DMS53 (cell line): ENCODE measurements at places on chromosomes 4 and X.

DNA sequence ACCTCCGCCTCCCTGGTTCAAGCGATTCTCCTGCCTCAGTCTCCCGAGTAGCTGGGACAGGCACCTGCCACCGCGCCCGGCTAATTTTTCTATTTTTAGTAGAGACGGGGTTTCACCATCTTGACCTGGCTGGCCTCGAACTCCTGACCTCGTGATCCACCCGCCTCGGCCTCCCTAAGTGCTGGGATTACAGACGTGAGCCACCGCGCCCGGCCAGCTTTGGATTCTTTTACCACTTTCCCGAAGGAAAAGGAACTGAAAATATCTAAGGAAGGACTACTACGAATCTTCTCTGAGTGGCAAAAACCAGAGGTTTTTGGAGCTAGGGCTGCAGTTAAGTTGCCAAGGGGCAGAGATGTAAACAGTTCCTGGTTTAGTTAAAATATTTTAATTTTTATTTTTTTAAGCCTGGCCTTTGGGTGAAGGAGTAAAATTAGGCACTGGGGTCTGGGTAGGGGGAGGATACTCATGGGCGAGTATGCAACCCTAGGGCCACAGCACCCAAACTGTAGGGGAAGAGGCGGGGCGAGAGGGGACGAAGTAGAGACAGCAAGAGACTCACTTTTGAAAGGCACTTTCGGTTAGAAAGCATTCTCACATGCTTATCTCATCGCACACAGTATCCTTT is 525 bp upstream of the CISD2 start:
- peak; percentile 63 for DNase-seq

DNA sequence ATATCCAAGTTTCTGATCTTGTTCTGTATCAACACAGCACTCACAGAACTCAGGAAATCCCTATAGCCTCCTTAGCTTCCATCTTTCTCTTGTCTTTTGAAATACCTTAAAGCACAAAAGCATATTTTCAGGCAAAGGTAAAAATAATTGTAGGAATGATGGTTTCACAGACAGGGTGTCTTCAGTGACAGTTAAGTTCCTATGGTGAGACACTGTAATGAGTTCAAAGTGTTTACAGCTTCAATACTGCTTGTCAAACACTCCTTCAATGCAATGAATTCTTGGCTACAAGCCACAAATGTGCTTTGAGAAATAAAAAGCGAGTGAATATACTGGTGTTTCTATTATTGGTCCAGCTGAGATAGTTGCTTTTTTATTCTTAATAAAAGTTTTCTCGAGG is 466.0 kb downstream of the DMD start:
- DNase-seq, result no peak

- no peak for DNase-seq
Observed at GRCh38 chrX:32524385-32524784, 687.0 kb downstream of the DMD start.

GRCh38 chr4:16161851-16162408 is 64.3 kb downstream of the TAPT1 start:
- peak; percentile 32 for DNase-seq

- peak; percentile 37 for DNase-seq
Observed at GRCh38 chrX:19673375-19674040, 158.2 kb upstream of the MAP3K15 start.

- DNase-seq, result no peak
Observed at GRCh38 chr4:92658318-92658717, 354.6 kb downstream of the GRID2 start.

- DNase-seq, result no peak
Observed at GRCh38 chr4:987624-988513, 1.0 kb downstream of the IDUA start.

GRCh38 chr4:161583549-161583948 is 580.3 kb downstream of the FSTL5 start:
- no peak for DNase-seq

DNA sequence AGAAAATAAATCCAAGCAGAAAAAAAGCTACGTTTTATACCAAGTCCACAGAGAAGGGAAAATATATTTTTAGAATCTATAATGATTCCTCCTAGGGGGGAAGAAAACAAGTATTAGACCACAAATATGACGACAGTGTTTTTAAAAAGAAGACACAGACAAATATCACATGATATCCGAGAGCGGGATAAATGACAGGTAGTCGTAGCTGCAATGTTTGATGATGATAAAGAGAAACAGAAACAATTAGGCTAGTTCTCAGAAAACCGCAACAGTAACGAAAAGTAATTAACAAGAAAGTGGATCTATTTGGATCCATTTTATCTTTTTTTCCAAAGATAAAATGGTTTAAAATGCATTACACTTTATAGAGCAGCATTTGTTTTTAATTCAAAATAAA is 918 bp downstream of the HAUS3 start:
- DNase-seq, result peak; percentile 48

DNA sequence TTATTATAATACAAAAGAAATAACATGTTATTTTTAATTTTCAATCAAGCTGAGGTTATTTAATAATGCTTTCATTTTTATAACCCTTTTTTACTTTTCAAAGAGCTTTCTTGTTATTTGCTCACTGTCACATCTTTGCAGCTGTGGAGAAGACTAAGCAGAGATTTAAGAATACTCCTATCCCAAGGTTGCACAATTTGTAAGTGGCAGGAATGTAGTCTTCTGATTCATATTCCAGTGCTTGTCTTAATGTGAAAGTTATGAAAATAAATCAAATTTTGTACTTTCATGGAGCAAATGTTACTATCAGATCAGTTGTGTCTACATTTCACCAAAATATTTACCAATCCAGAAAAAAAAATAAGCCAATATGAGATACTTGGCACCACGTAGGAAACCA is 86.6 kb downstream of the DDIT4L start:
- DNase-seq, result no peak

GRCh38 chr4:171843456-171843855 is 30.3 kb downstream of the GALNTL6 start:
- no peak for DNase-seq

GRCh38 chrX:69323786-69324720 is 158.8 kb upstream of the PJA1 start:
- DNase-seq, result no peak

DNA sequence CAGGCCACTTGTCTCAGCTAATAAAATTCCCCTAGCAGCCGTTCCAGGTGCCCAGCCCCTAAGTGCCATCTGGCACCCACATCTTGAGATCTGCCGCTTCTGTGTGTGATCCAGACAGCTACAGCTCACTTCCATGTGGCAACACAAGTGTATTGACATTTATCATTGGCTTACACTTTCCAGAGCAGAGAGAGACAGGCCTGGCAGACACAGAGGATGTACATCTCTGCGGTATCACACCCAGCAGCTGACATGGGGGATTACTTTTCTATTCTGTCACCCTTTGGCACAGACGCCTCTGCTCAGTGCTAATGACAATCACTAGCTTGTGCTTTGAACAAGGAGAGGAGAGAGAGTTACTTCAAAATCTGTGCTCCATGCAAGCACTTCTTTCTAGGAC is 195.9 kb downstream of the KDR start:
- peak; percentile 56 for DNase-seq

GRCh38 chr4:110666030-110666429 is 43.2 kb upstream of the PITX2 start:
- peak; percentile 4 for DNase-seq

- no peak for DNase-seq
Observed at GRCh38 chr4:62513306-62513705, 1313.2 kb downstream of the ADGRL3 start.

- no peak for DNase-seq
Observed at GRCh38 chr4:88759039-88759894, 61.6 kb upstream of the NAP1L5 start.

- peak; percentile 33 for DNase-seq
Observed at GRCh38 chr4:7193030-7193958, 956 bp downstream of the SORCS2 start.
